Mesothelial cell of epicardium (in vitro differentiated cells): ENCODE measurements at places on chromosomes 11 and 22. TPM values are rescaled to one million over a fixed set of nuclear protein-coding genes. Genes with fewer than 3 reads are reported as not detected.

DNA sequence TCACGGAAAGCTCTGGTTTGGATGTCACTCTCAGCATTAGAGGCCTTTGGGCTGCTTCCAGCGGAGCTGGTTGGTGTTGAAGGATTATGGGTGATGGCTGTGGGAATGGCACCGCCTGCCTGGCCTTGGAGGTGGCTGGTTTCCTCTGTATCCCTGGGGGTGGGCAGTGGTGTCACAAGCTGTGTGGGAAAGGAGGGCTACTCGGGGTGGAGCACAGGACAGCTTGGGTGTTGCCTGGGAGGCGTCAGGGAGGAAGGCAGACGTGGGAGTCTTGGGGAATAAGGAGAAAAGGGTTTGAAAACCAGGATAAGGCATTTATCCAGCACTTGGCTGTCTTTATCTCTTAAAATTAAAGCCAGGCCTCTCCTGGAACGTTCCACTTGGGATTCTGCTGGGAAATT, 71.8 kb downstream of the ADAMTS15 start:
- DNase-seq: no peak

Gene GRM5
- 0.35 to 0.42 TPM (median 0.41 TPM) in 3 replicates for total RNA-seq

GRCh38 chr11:46248289-46249102, 29.0 kb upstream of the CREB3L1 start:
- no peak for DNase-seq

DNA sequence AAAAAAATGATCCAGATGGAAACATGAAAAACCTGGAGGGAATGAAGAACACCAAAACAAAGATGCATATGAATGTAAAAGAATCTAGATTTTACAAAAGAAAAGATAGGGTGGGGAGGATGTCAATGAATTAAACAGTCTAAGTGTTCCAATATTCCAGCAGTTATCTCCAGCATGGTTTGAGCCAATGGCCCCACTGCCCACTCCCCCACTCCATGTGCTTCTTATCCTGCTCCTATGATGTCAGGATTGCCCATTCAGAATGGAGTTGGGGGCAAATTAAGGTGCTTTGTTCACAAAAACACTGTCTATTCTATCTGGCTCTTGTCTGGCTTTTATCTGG, 1.2 kb upstream of the OR52K1 start:
- DNase-seq: no peak
